ENCODE measurements at places on chromosomes 7 and 10.

GRCh38 chr7:36711256-36711655 is 13.0 kb downstream of the AOAH start:
- no peak for DNase-seq

GRCh38 chr10:95865814-95866466 is 41.8 kb upstream of the CC2D2B start:
- no peak for DNase-seq

- no peak for DNase-seq
Measured at GRCh38 chr7:135601182-135601581, 43.5 kb downstream of the NUP205 start.

DNA sequence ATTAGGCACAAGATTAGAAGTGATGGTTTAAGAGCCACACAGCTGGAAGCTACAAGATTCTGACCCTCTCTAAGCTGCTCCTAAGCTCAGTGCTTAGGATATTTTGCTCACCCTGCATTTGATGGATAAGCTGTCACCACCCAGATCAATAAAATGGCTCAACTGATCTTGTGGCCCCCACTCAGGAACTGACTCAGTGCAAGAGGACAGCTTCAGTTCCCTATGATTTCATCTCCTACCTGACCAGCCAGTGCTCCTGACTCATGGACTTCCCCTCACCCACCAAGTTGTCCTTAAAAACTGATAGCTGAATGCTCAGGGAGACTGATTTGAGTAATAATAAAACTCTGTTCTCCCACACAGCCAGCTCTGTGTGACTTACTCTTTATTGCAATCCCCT is 833.8 kb downstream of the GRID1 start:
- no peak for DNase-seq

DNA sequence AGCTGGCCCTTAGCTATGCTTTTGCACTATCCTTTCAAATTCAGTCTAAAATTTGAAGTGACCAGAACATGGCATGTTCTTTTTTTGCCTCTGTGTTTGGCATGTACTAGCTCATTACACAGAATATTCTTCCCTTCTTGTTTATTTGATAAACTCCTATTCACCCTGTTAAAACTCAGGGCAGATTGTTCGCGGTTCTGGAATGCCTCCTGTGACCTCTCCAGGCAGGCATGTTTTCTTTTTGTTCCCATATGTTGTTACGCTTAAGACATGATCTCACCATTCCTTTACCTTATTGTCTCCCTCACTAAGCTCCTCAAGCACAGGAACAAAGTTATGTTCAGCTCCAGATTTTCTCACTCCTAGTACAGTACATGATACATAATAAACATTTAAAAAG is 181.7 kb downstream of the CCSER2 start:
- DNase-seq = no peak

GRCh38 chr10:31762316-31762715 is 166.3 kb downstream of the ARHGAP12 start:
- no peak for DNase-seq

DNA sequence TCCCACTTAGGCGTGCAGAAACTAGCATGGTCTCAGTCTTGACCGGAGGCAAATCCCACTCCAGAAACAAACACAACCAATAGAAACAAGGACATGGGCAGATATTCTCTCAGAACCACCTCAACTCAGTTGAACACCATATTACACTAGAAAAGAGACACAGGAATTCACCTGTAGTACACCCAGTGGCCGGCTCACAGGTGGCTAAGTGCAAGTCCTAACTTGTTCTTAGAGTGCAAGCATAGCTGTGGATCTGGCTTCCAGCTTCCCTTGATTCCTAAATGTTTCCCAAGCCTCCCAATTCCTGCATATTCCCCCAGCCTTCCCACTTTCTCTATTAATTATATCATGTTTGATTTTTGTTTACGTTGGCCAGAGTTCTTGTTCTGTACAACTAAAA is 164.4 kb downstream of the TPK1 start:
- DNase-seq = no peak

DNA sequence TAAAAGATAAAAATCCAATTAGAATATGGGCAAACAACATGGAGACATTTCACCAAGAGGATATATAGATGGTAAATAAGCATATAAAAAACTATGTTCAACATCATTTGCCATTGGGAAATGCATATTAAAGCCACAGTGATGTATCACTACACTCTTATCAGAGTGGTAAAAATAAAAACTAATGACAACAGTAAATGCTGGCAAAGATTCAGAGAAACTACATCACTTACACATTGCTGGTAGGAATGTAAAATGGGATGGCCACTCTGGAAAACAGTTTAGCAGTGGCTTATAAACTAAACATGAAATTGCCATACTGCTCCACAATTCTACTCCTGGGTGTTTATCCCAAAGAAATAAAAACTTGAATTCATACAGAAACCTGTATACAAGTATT is 59.2 kb downstream of the CROT start:
- DNase-seq = no peak

- no peak for DNase-seq
Measured at GRCh38 chr7:27971171-27971812, 209.3 kb downstream of the JAZF1 start.

GRCh38 chr7:133649593-133649992 is 396.7 kb downstream of the EXOC4 start:
- no peak for DNase-seq

DNA sequence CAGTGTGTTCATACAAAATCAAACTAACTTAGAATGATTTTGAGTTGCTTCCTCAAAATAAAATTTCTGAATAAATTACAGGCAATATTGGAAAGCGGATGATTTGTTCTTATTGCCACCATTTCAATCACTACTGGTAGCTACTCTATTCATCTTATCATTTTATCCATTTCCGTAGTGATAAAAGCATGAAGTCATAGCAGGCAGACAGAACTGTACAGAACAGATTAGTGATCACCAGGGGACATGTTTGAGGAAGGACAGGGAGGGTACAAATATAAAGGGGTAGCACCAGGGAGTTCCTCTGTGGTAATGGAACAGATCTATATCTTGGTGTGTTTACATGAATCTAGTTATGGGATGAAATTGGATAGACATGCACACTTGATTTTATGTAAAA is 138.5 kb downstream of the WNT2 start:
- DNase-seq = peak; percentile 61

DNA sequence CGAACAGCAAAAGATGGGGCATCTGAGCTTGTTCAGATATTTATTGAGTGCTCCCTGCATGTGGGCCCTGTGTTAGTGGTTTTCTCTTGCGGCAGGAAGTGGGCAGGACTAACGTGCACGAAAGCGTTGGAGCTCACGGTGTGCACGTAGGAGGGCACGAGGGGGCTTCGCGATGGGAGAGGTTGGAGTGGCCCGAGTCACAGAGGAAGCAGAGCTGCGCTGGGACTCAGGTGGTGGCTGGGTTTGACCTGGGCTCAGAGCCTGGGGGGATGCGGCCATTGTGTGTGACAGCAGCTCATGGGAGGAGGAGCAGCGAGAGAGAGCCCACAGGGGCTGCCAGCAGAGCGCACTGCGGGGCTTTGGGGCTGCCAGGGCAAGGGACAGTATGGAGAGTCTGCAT is 7.7 kb downstream of the ZSCAN25 start:
- no peak for DNase-seq

DNA sequence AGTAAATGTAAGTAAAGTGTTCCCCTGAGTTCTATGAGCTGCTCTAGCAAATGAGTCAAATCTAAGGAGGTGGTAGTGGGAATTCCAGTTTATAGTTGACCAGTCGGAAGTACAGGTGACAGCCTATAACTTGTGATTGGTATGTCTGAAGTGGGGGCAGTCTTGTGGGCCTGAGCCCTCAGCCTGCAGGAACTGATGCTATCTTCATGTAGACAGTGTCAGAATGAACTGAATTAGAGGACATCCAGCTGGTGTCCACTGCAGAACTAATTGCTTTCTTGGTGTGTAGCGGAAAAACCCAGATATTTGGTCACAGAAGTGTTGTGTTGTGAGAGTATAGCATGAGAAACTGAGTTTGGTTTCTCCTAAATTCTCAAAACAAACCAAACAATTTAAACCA is 127.9 kb upstream of the AMPH start:
- no peak for DNase-seq

DNA sequence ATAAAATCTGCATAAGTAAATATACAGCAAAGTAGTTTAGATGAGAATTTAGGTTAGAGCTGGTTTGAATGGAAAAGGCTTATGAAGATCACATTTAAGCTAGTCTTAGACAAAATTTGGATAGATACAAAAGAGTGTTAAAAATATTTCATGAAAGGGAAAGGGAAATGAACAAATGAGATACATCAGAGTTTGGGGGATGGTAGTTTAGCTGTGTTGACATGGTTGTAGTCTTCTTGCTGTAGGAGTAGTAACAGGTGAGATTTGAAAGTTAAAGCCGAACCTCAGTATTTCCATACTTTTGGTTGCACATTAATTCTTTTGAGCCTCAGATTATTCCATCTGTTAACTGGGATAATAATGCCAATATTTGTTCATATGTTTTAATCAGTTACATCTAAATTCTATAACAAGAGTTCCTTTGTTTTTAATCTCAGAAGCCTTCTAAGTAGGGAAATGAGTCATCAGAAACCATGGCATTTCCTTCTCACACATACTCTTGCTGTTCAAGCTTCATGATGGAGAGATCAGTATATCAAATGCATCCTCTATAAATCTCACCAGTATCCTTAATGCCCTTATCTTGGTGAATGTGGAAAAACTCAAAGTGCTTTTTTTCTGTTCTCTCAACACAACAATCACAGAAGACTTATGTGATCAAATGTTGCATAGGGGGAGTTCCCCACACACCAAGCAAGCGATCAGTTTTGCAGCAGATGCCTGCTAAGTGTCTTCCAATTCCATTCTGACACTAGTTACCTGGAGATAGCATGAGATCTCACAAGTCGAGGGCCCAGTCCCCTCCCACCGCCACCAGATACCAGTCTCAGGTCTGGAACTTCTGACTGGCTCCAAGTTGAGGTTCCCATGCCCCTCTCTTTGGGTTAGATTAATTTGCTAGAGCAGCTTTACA is 84.7 kb downstream of the MAPK8 start:
- no peak for DNase-seq

DNA sequence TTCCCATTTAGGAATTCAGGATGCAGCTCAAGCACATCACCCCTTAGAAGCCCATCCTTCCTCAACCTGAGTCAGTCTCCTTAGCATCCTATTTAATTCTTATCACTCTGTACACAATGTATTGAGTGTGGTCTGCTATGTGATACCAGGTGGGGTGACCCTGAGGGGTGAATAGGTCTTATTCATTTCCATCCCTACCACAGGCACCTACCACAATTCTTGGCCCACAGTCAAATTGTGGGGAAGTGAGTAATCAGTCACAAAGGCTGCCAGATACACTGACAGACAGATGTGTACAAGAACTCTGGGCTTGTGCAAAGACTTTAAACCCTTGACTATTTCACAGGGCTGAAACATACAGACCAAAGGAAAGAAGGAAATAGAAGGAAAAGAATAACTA is 560.5 kb downstream of the PARD3 start:
- DNase-seq = peak; percentile 66

DNA sequence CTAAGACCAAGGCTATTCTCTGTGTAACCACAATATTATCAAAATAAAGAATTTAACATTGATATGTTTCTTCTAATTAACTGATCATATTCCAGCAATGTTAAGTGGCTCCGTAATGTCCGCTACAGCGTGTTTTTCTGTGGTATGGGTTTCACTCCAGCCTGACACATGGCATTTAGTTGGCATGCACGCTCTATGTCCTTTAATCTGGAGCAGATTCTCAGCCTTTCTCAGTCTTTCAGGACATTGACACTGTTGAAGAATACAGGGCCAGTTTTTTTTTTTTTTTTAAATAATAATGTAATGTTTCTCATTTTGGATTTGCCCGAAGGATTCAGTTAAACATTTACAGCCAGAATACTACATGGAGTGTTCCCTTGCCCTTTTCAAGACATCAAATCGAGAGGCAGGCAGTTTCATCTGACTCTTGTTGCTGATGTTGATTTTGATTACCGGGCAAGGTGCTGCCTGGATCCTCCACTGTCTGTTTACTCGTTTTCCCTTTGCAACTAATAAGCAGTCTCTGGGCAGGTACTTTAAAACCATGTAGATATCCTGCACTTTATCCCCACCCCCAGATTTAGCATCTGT is 97.5 kb upstream of the GJD4 start:
- DNase-seq = no peak

DNA sequence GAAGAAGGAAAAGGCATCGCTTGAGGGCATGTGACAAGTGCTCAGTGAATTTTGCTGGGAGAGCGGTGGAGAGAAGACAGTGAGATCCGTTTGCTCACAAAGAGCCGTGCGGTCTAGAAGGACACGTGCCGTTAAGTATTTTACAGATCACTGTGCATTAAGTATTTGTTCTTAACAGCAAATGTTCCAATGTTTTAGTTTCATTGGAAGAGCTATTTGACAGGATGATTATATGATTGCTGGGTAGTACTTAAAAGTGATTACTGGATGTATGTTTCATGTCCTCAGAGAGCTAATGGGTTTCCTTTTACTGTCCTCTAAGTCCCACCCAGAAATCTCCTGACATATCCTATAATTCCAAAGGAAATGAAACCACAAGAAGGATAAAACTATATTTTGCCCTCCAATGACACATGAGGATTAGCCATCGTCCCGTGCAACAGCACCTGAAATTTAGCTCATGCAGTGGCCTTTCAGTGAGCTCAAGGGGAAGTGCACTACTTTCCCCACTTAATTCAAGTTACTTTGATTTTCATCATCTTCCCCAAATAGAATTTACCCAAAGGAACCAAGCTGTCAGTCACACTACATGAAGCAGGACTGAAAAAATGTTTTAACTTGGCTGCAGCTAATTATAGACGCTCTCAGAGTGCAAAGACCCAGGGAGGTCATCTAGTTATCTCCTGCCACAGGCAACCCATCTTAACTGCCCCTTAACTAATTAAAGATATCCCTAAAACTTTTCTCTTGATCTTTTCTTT is 80.3 kb downstream of the KLF6 start:
- no peak for DNase-seq

GRCh38 chr7:35753761-35754603 is 46.9 kb upstream of the SEPTIN7 start:
- DNase-seq = peak; percentile 71

GRCh38 chr10:114322344-114322743 is 82.0 kb downstream of the AFAP1L2 start:
- DNase-seq = no peak

- DNase-seq = no peak
Measured at GRCh38 chr7:134255814-134256213, 60.9 kb downstream of the SLC35B4 start.

DNA sequence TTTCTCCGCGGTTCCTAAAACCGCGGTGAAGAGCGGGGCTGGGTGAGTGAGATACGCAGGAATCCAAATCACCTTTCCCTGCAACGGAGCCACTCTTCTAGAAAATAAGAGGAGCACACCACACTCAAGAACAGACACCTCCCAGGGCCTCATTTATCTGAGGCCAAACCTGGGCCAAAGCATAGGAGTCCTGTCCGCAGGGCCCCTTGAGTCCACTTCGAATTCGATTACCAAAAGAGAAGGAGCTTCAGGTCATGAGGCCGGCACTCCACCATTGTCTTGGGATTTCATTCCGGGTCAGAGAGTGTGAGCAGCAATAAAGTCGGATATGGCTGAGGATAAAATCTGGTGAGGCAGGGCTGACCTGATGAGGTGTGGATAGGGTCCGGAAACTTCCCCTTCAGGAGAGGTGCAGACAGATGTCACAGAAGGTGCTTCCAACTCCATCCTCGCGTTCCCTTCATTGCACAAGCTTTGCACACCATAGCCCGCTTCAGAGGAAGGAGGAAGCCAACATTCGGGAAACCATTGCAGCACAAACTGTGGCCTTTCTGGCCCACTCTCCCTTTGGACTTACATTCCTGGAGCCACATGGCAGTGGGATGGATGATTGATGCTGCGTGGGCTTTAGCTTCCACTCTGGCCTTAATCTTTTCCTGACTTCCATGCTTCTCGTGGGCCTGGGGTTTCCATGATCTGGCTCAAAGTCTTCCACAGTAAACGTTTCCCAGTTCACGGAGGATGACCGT is 27.2 kb upstream of the ZNF273 start:
- DNase-seq = no peak

Data from hematopoietic multipotent progenitor cell treated with erythropoietin and hydrocortisone succinate and interleukin-3 and kit ligand, for 6 days (in vitro differentiated cells).